ENCODE measurements at places on chromosomes 11 and 22.

DNA sequence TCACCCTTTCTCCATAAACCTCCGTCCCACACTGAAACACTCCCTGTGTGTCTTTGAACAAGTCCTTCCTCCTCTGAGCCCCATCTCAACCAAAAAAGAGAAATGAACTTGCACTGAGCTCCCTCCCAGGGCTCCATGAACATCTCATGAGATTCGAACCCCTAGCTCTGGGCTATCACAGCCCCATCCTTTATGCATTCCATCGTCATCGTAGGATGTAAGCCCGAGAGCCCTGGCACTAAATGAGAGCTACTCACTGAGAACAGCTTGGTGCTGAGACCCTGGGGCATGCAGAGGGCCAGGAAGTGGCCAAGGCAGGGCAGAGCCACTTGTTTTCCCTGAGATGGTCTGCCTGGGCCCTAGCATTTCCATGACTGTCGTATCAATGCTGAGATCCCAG is 12.9 kb upstream of the SLC43A3 start:
- DNase-seq, result no peak

DNA sequence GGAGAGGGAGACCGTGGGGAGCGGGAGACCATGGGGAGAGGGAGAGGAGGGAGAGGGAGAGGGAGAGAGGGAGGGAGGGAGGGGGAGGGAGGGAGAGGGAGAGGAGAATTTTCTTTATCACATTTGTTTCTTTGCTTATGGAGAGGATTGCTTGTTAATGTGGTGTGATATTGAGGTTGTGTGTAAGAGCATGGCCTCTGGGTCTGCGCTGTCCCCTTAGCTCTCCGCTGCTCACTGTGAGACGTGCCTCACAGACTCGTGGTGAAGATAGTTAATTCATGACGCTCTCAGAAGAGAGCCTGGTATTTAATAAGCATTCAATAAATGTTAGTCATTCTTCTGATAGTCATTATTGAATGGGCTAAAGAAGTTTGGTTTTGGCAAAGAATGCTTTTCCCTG is 26.2 kb downstream of the PPFIA1 start:
- no peak for DNase-seq

DNA sequence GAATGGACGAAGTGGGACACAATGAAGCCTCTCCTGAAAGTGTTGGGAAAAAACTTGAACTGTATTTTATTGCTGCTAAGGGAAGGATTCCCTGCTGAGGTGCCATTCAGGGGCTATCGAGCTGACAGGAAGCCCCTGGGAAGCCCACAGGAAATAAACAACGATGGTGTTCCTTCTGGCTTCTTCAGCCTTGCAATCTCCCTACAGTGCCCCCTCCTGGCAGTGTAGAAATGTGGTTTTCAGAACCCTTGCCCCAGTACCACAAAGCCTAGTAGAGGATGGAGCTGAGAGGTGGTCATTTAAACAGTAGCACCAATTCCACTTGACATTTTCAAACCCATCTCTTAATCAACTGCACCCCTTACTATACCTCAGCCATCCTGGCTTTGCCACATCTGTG is 676.7 kb upstream of the ARHGAP42 start:
- no peak for DNase-seq

GRCh38 chr22:22704156-22704946 is 59.9 kb downstream of the GGTLC2 start:
- no peak for DNase-seq

- DNase-seq, result no peak
Measured at GRCh38 chr11:59180168-59180776, 8.3 kb downstream of the DTX4 start.

GRCh38 chr11:126284829-126285228 is 1.9 kb downstream of the TIRAP start:
- DNase-seq, result peak; percentile 93

- DNase-seq, result no peak
Measured at GRCh38 chr11:132770829-132771530, 761.3 kb downstream of the OPCML start.

GRCh38 chr11:57786436-57786835 is 24.8 kb downstream of the CTNND1 start:
- no peak for DNase-seq

DNA sequence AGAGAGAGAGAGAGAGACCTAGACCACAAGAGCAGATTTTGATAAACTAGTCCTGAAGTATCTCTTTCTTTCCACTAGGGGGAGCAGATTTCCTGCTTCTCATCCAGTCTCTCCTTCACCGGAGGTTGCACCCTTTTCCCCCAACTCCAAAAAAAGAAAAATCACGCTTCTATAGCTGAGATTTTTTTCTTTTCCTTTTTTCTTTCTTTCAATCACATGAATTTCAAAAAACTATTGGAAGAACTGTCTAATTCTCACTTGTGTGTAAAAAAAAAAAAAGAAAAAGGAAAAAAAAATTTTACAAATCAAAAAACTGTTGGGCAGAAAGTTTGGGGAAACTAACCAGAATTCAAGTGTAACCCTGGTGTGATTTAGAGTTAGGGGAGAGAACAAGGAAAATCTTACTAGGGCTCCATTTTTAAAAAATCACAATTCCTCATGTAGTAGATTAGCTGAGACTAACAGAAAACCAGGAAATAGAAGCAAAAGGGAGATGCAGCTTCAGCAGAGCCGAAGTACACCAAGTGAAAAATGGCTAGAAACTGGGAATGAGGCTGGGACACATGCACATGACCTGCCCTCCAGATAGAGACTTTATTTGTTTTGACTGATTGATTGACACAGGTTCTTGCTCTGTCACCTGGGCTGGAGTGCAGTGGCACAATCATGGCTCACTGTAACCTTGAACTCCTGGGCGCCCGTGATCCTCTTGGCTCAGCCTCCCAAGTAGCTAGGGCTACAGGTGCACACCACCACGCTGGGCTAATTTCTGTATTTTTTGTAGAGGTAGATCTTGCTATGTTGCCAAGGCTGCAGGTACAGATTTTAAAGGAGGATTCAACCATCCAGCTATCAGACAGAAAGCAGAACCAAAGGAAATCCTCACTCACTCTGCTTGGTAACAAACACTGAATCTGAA is 27.1 kb downstream of the SDHD start:
- no peak for DNase-seq
